ENCODE measurements at places on chromosomes 12 and 14. TPM values are rescaled to one million over a fixed set of nuclear protein-coding genes. Genes with fewer than 3 reads are reported as not detected.

GRCh38 chr14:69190191-69190590 is 1.1 kb upstream of the EXD2 start:
- DNase-seq = no peak

ALDH2 gene
- total RNA-seq = 287 TPM

DNA sequence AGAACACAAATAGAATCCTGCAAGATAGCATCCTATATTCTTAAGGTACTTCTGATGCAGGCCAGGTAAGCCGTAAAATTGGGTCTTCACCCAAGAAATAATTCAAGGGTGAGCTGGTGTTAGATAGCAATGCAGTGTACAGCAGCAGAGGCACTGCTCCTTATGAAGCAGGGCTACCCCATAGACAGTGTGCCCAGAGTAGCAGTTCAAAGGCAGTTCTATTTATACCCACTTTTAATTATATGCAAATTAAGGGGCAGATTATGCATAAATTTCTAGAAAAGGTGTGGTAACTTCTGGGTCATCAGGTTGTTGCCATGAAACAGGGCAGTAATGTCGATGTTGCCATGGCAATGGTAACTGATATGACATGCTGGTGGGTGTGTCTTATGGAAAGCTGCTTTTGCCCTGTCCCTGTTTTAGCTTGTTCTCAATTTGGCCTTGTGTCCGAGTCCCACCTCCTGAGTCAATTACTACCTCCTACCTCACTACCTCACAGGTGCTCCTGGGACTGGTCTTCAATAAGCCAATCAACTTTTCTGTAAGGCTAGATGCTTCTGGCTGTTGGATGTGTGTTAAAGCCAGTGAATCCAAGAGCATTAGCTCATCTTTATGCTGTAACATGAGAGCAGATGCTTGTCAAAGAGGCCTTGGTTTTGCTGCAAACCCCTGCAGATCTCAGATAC is 61.0 kb downstream of the PPM1A start:
- DNase-seq = no peak

GRCh38 chr12:57368349-57369095 is 62.3 kb downstream of the R3HDM2 start:
- no peak for DNase-seq

- DNase-seq = no peak
These were observed 118.2 kb upstream of the TMCC3 start for GRCh38 chr12:94768398-94769046.

TXNDC16 gene
- total RNA-seq = 3.7 TPM

DNA sequence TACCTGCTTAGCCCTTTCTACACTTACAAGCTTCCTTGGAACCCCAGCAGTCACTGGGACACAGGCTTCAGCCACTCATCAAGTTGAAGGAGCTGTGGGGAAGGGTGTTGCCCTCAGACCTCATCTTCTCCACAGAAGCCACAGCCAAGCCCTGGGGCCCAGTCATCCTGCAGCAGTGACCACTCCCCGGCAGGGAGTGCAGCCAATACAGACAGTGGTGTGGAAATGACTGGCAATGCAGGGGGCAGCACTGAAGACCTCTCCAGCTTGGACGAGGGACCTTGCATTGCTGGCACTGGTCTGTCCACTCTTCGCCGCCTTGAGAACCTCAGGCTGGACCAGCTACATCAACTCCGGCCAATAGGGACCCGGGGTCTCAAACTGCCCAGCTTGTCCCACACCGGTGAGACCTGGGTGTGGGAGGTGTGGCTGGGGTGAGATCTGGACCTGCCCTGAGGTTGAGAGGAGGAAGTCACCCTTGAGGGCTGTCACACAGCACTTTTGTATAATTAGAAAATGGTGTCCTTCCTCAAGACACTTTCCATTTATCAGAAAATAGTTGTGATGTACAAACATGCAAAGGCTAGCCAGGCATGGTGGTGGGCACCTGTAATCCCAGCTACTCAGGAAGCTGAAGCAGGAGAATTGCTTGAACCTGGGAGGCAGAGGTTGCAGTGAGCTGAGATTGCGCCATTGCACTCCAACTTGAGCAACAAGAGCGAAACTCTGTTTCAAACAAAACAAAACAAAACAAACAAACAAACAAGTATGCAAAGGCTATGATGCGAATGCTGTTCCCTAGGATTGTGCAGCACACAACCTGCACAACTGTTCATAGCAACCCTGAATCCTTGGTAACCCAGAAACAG is 9.9 kb downstream of the GLI1 start:
- DNase-seq = no peak

GRCh38 chr14:103260629-103261124 is 73.4 kb upstream of the EIF5 start:
- peak; percentile 44 for DNase-seq

- DNase-seq = no peak
These were observed 60.5 kb downstream of the PRKAB1 start for GRCh38 chr12:119728444-119728745.

DNA sequence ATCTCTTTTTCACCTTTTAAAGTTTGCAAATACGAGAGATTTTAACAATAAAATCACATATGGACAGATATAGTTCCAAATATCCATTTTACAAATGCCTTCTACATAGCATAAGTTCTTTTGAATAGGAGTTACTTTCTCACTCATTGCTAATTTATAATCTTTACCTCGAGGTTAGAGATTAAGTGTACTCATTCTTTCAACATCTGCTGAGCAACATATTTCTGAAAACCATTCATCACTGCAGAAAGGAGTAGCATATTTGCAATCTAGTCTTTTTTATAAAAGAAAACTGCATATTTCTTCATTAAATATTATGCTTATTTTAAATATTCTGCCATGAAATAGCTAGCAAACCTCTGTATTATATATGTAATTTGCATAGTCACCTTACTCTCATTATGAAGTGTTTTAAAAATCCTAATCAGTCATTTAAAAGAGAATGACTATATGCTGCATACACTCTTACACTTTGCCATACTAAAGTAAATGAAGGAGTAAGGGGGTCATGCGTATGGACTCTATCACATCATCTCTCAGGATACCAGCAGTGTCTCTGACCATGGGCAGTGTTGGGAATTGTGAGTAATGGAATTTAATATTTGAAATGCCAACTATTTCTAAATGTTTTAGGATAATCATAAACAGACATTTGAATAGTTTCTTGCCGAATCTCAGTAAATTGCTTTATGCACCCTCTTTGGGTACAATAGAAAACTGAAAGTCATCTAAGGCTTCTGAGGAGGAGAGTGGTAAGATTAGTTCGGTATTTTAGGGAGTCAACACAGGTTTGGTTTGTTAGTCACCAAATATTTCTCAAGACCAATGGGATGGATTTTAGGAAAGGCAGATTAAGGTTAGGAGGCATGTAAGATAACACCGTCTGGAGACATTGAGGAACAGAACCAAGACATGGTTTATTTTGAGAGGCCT is 524.8 kb upstream of the ATP2B1 start:
- DNase-seq = no peak

- no peak for DNase-seq
These were observed 5.5 kb downstream of the OR10AD1 start for GRCh38 chr12:48197549-48197970.

GRCh38 chr12:122836027-122836921 is 1.0 kb downstream of the HIP1R start:
- DNase-seq = no peak

CCDC38 gene
- total RNA-seq = not detected

All from heart left ventricle (tissue), 16 donors.